NCI-H2081 (cell line): ENCODE measurements at places on chromosomes 5 and 9.

DNA sequence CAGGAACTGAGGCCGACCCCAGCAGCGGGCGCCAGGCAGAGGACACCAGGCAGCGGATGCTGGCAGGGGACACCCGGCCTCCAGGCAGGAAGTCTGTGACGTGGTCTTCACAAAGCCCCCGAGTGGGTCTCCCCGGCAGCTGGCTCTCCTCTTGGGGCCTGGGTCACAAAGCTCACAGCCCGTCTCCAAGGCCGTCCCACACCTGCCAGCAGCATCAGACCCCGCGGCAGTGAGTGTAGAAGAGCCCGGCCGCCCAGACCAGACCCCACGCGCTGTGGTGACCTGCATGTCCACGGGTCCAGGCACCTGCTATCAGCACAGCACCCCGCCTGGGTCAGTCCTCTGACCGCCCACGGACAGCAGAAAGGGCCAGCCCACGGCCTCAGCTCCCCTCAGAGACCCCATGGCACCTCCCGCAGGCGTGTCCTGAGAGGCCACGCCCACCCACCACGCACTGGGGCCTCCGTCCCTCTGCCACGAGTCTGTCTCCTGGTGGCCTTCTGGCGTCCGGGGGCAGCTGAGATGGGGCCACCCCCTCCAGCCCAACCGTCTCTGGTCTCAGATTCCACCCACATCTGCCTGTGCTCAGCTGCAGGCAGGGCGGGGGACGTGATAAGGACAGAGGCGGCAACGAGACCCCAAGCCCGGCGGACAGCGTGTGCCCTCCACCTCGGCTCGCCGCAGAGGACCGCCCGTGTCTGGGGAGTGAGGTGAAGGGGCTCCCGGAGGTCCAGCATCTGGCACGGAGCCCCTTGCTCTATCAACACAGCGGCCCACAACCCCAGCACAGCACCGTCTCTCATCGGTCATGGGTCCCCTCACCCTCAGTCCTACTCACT lies 34.2 kb downstream of the EXD3 start:
- DNase-seq = no peak

GRCh38 chr5:32135086-32135485 lies 39.0 kb downstream of the GOLPH3 start:
- no peak for DNase-seq

DNA sequence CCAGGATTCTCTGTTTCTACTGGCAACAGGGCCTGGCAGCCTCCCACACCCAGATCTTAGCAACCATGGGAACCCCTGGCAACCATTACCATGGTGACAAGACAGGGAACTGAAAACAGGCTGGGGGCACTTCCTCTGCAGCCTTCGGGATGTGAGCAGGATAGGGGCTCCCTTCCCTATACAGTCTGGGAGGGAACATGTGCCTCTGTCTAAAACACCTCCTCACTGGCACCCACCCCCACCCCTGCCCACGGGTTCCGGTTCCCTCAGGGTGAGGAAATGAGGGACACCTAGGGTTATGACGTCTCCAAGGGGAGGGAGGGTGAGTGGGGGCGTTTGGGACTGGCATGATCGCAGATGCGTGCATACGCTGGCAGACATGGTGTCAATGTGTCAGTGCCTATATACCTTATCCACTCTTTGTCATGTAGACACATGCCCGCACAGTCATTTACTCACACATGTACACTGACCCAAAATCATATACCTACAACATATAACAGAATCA lies 3.0 kb upstream of the DNAJB5 start:
- DNase-seq = peak; percentile 78

- DNase-seq = no peak
Observed at GRCh38 chr5:115639377-115639776, 13.5 kb upstream of the TMED7 start.

GRCh38 chr5:174383210-174384167 lies 338.0 kb downstream of the NSG2 start:
- DNase-seq = no peak

DNA sequence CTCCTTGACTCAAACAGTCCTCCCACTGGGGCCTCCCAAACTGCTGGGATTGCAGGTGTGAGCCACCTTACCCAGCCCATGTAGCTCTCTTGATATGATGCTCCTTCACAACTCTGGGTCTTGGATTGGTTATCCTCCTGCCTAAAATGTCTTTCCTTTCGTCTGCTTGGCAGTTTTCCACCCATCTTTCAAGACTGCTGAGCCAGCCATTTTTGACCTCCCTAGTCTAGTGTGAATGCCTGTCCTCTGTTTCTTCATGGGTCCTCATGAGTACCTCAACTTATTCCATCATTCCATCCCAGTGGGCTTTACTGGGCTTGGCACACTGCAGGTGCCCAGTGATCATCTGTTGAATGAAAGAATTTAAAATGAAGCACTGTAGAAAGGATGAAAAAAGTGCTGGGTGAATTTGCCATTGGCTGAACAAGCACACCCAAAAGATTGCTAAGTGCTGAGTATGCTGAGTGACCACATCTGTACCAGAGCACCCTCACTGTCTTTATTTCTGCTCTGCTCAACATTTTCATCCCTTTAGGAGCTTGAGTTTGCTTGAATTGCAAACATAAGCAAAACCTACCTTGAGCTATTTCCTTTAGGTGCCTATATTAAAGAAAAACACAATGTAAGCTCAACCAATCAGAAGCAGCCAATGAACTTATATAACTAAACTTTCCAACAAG lies 84.8 kb upstream of the FAM169A start:
- DNase-seq = no peak

DNA sequence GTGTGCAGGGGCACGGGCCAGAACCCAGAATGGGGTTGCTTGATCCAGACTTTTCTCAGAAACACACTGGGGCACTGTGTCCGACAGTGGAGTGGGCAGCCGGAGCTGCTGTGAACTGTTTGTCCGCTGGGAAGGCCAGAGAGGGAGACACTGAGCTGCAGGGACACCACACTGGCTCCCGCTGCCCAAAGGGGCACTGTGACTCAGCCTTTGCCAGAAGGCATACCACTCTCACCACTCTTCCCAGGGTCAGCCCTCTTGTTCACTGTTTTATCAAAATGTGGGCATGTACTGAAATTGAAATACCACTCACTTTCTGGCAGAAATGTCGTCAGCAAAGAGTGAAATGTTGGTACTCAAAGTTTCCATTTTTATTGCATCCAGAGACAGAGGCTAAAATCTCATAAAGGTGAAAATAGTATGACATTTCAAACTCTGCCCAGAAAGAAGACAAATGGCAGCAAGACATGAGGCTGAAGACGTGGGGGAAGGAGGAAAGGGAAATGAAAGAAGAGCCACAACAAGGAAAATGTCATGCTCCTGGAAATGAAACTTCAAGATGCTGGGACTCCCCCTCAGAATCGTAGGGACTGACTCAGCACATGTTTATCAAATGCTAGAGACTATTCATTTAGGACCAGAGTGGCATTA lies 4.5 kb upstream of the IL7R start:
- DNase-seq = no peak

GRCh38 chr5:177357459-177358351 lies at the start of gene RGS14:
RGS14 (plus strand) TSS chr5:177357924; CDS start chr5:177358025, 101 bp downstream.
- peak; percentile 67 for DNase-seq

- DNase-seq = no peak
Observed at GRCh38 chr9:109481856-109482255, 16.3 kb downstream of the PTPN3 start.

DNA sequence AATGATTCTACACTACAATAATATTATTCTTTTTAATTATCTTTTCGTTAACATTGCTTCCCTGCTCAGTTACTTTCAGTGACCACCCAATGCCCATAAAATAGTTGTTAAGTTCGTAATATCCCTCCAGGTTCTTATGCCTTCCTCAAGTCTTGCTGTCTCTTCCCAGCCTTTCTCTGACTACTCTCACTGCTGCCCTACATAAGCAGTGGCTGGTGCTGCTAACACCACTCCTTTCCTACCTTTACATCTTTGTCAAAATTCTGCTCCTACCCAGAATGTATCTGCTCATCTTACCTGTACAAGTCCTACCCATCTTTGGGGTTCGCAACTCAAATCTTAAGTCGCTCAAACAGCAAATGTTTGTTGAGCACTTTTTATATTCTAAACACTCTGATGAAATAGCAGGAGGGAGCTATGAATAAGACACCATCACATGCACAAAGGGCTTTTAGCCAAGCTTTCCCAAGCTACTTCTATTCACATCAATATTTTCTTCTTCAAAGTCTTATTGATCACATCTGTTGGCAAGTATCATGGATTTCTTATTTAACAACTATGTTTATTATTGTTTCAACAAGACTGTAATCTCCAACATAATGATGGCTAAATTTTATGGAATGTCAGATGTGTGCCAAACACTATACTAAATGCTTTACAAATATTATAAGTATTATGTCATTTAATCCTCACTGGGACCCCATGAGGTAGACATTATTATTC lies 29.5 kb downstream of the SLC25A46 start:
- DNase-seq = no peak

DNA sequence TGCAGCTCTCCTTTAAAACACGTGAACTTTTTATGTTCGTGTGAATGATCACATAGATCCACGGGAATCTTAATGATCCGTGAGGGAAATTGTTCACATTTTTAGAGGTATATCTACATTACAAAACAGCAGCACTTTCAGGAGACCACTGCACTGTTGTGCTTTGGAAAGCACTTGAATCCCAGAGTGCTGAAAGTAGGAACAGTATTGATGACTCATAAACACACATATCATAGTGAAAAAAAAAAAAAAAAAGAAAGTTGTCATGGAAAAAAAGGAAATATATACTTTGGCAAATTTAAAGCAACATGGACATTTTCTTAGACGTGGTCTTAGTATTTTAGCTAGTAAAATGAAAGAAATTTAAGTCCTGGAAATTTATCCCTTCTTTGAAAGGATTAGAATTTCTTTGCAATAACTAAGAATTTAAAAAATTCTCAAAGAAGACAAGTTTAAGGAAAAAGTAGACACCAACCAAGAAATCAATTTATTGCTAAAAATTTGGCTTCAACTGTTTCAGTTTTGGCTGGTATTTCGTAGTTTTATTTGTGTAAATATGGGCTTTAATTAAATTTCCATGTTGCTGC lies 55.4 kb downstream of the ADGRV1 start:
- DNase-seq = no peak

GRCh38 chr5:110251366-110251765 lies 475.1 kb downstream of the TMEM232 start:
- DNase-seq = no peak

DNA sequence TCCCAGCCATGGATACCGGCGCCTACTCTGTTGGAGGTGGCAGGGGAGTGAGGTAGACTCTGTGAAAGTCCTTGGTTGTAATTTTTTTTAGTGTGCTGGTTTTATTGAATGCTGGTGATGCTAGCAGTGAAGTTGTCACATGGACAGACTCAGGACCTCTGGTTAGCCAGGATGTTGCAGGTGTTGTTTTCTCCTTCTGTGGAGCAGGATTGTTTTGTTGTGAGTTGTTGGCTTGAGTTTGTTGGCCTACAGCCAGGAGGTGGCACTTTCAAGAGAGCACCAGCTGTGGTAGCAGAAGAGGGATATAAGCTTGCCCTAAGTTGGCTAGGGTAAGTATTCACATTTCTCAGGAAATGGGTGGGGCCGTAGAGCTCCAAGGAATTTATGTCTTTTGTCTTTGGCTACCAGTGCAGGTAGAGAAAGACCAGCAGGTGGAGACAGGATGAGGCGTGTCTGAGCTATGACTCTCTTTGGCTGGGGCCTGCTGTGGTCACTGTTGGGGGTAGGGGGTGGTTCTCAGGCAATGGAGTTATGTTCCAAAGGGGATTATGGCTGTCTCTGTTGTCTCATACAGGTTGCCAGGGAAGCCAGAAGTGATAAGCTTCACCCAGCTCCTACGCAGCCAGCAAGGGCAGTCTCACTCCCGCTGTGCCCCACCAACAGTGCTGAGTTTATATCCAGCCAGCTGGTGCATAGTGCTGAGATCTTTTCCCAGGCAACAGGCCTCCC lies 248.7 kb downstream of the TAF11L14 start:
- DNase-seq = peak; percentile 100
